ENCODE measurements at places on chromosomes 7 and 10.

- no peak for DNase-seq
Measured at GRCh38 chr10:28375399-28376354, 72.8 kb upstream of the MPP7 start.

DNA sequence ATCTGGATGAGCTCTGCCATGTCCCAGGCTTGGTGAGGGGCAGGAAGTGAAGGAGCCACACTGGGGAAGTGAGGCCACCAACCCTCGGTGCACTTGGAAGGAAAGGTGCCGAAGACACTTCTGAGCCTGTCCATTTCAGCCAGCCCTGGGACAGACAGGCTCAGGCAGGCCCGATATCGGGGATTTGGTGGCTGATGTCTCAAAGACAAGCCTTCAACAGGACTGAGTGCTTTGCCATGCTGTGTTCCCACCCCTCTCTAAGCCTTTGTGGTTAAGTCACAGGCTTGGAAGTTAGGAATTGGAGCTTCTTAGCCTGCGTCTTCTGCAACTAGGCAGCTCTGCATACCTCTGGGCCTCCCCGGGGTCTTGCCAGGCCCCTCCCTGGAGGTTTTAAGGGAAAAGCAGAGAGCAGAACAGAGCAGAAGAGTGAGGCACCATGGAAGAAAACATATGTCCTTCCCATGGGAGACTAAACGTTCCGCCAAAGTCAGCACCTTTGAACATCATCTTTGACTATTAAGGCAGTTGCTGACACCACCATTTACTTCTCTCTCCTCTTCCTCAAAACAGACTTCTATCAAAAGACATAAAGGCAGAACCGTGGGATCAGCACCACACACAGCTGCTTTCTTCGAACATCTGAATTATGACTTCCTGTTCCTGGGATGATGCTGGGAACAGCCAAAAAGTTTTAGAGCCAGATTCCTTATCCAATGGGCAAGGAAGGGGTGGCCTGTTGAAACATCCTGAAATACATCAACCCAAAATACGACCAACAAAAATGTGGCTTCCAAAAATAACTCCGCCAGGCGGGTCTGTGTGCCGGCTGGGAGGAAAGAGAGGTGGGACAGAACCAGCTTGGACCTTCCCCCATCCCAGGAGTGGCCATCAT lies 71.8 kb downstream of the AFAP1L2 start:
- DNase-seq: no peak

GRCh38 chr10:48577158-48577557 lies 27.7 kb downstream of the ARHGAP22 start:
- no peak for DNase-seq

DNA sequence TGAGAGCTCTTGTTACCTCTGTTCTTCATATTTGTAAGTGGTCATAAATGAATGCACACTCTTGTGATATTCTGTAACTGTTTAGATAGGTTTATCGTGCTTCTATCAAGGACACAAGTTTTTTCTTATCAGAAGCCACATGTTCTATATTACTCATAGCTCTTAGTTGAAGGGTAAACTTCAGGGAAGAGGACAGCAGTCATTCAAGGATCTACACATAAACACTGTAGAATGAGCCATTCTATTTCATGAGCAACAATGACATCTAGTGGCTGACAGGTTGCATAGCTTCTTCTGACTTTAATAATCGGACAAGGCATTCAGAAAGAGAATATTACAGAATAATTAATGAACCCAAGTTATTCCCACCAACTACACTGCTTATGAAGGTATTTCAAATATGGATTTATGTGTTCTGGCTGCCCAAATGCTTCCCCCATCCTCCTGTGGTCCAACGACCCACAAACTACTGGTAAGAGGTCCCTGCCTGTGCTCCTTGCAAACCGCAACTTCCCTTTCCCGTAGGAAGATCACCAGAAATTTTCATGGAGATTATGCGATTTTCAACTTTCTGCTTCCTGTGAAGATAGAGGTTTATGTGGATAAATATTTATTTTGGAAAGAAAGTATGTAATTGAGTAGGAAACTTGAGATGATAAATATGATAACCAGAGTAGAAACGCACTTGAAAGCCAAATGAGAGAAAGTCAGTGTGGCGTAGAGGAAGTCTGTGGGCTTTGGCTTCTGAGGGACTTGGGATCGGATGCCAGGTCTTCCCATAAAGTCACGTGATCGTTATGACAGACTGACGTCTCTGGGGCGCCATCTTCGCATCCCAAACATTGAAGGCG lies 16.8 kb upstream of the ABCB5 start:
- no peak for DNase-seq

GRCh38 chr10:108384378-108384777 lies 1219.9 kb upstream of the SORCS1 start:
- no peak for DNase-seq

GRCh38 chr10:28620251-28620650 lies 57.1 kb upstream of the BAMBI start:
- DNase-seq: no peak

DNA sequence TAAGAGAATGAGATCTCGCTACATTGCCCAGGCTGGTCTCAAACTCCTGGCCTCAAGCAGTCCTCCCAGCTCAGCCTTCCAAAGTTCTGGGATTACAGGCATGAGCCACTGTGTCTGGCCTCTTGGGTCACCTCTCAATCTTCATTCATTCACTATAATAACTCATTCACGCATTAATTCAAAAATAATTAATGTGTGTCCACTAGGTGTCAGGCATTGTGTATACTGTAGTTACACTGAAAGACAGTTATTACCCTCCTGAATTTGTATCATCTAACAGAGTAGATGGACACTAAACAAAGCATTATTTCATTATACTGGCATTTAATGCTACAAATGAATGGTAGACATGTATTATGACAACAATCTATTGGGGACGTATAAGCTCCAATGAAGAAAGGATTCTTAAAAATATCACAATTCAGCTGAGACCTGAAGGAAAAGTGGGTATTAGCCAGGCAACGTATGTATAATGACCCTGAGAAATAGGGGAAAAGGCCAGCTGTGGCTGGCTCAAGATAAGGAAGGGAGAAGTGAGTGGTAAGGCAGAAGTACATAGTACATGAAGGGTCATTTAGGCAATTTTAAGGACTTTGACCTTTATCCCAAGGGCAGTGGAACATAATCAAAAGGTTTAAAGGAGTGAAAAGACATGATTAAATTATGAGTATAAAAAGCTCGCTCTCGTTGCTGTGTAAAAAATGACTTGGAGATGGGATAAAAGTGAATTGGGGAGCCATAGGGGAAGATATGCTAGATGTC lies 150.7 kb downstream of the BTAF1 start:
- no peak for DNase-seq

GRCh38 chr7:135180122-135180521 lies 9.6 kb upstream of the CYREN start:
- DNase-seq: no peak

GRCh38 chr7:17239683-17240521 lies 58.5 kb upstream of the AHR start:
- no peak for DNase-seq

GRCh38 chr10:22321156-22321923 lies 441 bp downstream of the BMI1 start:
- DNase-seq: no peak

DNA sequence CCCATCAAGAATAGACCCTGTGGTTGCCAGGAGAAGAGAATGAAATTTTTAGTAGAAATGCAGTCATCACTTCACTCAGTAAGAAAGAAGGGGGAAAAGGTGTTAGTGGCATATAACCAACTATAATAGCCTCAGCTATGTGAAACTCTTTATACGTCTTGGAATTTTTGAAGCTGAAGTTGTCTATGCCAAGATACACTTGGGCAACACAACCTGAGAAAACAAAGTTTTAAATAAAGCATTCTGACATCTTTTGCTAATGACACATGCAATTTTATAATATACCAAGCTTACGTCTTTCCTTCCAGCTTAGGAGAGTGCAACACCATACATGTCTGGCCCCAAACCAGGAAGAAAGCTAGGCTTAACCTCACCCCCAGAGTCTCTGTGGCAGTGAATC lies 40.8 kb upstream of the ZNF438 start:
- DNase-seq: no peak

GRCh38 chr10:17250736-17251135 lies 22.7 kb downstream of the VIM start:
- DNase-seq: no peak

DNA sequence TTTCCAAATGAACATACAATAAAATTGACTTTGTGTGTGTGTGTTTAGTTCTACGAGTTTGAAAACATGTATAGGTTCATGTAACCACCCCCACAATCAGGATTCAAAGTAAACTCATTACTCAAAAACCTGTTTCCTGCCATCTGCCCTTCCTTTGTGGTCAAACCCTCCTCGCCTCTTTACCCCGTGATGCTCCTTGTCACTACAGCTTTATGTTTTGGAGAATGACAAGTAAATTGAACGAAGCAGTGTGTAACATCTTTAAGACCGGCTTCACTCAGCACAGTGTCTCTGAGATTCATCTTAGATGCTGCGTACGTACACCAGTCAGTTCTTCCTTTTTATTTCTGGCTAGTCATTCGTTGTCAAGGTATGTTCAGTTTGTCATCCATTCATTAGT lies 54.6 kb upstream of the MKI67 start:
- peak; percentile 5 for DNase-seq

GRCh38 chr10:103620891-103621782 lies 127.6 kb downstream of the NEURL1 start:
- DNase-seq: no peak

All from stimulated activated CD8-positive, alpha-beta memory T cell treated with anti-CD3 and anti-CD28 coated beads, Interleukin-7, amount 100 ng/mL, for 4 hours (primary cell).